ENCODE measurements at places on chromosomes 12 and 14.

DNA sequence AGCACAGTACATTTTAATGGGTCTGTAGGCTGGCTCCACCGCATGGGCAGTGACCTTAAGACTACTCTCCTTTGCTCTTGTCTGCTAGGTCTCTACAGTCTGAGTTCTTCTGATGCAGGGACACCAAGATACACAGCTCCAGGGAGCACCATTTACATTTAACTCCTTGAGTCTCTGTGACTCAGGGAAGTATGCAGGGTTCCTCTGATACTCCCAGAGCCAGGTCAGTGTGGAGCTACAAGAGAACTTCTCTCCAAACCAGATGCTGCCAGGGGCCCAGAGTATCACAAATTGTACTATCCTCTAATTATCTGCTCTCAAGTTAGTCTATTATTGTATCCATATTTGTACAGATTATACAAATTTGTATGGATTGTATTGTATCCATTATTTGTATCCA, 15.2 kb downstream of the ZFP36L1 start:
- DNase-seq: no peak

DNA sequence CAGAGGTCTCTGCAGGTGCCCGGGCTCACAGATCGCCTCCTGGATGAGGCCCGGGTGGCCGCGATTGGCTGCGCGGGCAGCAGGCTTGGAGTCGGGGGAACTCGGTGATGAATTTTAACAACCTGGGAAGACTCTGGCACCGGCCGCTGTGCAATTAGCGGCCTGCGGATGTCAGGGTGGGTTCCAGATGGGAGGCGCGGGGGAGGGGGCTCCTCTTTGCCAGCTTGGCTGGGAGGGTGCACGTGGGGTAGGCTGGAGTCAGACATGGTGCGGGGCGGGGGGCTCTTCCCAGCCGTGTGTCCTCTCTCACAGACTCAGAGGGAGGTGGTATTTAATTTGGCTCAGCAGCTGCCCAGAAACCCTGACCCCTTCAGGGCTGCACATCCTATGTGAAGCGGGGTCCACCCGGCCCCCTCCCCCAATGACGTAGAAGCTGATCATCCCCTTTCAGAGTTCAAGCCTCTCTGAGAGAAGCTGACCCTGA, 81.4 kb downstream of the KIF26A start:
- no peak for DNase-seq

DNA sequence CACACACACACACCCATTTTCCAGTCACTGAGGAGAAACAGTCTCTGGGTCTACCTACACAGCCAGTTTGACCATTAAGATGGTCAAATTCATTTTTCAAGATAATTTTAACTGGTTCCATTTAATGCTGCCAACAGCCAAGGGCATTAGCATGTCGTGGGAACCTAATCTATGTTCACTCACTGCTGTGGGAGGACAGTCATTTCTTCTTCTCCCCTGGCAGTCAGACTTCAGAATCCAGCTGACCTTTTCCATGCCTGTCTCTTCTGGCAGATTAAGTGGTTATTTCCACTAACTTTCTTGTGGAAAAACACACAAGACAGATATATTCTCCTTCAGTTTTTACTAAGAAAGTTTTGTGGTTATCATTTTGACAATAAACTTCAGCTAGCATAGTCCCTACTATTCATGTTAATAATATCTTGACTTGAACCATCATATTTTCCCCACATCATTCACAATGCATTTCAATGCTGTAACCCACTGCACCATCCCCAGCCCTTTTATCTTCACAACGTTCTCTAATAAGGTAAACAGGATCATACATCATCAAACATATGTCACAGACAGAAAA, 82.2 kb downstream of the DAD1 start:
- no peak for DNase-seq

GRCh38 chr14:105940534-105941225, 414.3 kb downstream of the TMEM121 start:
- DNase-seq: no peak

- no peak for DNase-seq
These were observed 83.6 kb downstream of the ANKS1B start for GRCh38 chr12:99901181-99901580.

GRCh38 chr14:46136456-46136855, 515.1 kb downstream of the RPL10L start:
- DNase-seq: no peak

- no peak for DNase-seq
These were observed 7.1 kb upstream of the PNMA1 start for GRCh38 chr14:73721101-73721821.

DNA sequence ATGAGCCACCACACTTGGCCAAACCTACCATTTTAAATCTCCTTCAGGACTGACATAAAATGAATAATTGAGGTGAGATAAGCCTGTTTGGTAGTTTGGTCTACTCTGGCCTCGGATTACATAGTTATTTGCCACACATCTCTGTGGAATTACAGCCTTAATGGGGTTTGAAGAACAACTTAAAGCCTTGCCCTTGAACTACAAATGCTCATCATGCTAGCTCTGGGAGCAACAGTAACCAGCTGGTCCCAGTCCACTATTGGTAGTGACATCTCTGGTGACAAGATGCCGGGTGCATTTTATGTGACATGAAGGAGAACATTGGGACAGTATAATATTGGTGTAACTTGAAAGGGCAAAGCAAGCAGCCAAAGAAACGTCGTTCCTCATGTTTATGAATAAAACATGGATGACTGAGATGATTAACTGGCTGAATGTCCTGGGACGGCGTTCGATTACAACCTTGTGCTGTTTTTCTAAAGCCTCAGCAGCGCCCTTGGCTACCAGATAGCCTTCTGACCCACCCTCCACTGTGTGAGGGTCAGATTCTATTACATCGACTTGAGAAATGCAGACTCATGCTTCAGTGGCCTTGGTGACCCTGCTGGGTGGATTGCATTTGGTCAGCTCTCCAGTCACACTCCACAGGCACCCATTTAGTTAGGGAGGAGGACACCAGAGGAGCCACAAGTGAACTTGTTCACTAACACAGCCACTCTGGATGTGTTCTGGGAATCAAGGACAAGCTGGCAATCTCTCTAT, 41.5 kb downstream of the BEST3 start:
- no peak for DNase-seq

DNA sequence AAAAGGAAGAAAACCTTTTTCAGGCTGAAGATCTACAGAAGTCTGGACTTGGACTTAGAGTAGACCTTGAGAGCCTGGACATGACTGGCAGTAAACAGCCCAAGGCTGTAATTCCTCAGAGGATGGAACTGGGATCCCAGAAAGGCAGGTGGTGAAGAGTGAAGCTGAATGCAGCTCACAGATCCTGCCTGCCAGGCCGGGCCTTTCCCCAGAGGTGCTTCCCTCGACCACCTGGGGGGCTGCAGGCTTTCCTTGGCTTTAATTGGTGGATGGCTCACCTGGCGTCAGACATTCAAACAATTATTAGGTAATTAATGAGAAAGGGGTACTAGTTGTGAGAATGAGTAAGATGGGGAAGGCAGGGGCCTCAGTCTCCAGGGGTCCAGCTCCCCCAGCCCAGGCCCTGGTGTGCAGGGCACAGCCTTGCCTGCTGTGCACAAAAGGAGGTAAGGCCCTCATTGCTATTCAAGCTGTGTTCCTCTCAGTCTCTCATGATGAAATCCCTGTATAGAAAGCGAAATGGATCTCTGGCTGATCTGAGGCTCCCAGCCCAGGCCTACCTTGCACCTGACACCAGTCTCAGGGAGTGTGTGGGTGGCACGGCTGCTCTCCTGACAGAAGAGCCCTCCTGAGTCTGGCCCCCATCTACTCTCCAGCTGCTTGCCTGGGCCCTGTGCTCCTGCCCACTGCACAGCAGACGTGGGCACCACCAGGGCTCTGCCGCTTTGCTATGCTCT, 63.0 kb upstream of the TCL1A start:
- DNase-seq: no peak

DNA sequence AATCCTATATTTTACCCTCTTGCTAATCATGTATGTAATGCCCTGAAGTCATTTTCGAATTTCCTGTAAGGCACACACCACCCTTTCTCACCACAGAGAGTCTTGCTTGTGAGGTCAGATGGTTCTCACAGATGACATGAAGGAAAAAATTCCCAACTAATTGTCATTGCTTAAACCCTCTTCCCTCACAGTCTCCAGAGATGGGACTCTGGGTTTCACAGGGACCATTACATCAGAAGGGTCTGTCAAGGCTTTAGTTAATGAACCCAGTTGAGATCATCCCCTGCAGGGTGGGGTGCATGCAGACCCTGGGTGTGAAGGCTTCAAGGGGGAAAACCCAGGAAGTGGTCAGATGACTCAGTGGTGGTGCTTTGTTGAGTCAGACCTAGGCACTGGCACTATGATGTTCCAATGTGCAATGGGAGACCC, 229.6 kb downstream of the BCAT1 start:
- no peak for DNase-seq
